ENCODE measurements at places on chromosomes 11 and 22.
A peak's percentile ranks its signal among the peaks of the same experiment; 100 is the strongest.

- no peak for DNase-seq
Observed at GRCh38 chr11:79400206-79400605, 40.6 kb downstream of the TENM4 start.

GRCh38 chr11:33724644-33725035 lies 11.6 kb downstream of the CD59 start:
- DNase-seq: no peak

DNA sequence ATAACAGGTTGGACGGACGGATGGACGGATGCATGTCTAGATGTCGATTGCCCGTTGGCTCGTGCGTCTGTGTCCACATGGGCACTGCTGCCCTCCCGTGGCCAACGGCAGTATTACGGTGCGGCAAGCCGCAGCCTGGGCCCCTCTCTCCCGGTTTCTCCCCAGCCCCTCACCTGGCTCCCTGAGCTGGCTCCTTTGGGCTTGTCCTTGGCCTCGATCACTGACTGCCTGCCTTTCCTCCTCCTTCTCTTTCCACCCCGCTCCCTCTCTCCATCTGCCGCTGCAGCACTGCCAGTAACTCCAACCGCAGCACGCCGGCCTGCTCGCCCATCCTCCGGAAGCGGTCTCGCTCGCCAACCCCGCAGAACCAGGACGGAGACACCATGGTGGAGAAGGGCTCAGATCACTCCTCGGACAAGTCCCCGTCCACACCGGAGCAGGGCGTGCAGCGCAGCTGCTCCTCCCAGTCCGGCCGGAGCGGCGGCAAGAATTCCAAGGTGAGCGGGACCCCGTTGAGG lies 77.3 kb downstream of the SCN3B start:
- peak; percentile 48 for DNase-seq

DNA sequence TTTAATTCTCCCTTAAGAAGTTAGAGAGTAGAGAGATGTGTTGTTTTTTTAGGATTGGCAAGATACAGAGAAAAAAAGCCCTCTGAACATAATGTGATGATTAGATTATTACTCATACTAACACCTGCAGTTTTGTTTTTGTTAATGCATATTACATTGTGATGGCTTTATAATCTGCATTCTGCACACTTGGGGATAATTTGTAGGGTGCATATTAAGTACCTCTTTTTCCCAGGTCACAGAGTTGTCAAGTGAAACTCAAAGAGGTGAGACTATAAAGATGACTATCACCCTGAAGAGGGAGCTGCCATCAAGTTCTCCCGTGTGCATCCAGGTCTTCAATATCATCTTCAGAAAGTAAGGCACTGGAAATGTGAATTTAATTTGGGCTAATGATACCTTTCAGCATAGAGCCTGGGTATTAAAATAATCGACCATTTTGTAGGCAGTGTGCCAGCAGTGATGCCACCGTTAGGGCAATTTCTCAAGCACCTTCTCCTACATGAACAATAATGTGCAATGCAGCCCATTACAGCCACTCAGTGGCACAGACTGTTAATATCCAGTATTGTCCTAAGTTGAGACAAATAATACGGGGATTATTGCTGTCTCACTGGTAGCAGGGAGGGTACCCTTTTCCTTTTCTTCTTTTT lies 16.2 kb downstream of the PIWIL4 start:
- DNase-seq: no peak

- no peak for DNase-seq
Observed at GRCh38 chr11:123251657-123252344, 56.8 kb upstream of the CLMP start.

- DNase-seq: no peak
Observed at GRCh38 chr22:36384766-36385481, 2.8 kb downstream of the MYH9 start.
